Aorta (tissue), 5 donors: ENCODE measurements at places on chromosomes 2 and 18.

DNA sequence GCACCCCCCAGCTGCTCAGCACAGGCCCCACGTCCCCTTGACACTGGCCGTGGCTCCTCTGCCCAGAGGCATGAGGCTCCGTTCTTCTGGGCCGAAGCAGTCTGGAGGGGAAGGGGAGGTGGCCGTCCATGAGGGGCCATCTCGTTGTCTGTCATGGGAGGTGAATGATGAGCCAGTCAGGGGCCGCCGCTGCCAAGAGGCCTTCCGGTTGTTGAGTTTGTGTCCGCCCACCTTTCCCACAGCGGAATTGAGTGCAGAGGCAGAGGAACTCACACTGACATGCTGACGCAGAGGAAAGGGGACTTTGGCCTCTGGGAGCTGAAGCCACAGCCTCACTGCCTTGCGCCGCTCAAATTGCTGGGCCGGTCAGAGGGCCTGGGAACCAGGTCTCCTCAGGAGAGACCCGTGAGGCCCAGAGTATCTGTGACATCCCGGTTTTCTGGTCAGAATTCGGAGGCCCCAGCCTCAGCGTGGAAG lies 268.4 kb downstream of the ATAD2B start:
- no peak for DNase-seq

DNA sequence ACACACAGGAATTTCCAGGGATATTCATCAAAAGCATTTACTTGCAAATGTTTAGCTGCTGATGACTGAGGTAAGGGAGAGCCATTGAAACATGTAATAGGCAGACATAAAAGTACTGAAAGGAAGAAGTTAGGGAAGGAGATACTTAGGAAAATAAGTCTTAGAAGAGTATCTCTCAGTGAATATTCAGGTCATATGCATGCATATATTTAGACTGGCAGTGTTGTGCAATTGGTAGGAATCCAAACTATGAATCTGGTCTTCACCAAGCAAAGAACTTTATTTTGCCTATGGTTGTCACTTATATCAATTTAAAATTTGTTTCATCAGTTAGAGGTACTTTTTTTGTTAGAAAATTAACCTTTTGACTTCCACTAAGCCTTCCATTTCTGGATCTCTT lies 1490.7 kb downstream of the SUCLG1 start:
- no peak for DNase-seq

GRCh38 chr2:109293663-109294062 lies 164.7 kb downstream of the SH3RF3 start:
- DNase-seq = no peak

DNA sequence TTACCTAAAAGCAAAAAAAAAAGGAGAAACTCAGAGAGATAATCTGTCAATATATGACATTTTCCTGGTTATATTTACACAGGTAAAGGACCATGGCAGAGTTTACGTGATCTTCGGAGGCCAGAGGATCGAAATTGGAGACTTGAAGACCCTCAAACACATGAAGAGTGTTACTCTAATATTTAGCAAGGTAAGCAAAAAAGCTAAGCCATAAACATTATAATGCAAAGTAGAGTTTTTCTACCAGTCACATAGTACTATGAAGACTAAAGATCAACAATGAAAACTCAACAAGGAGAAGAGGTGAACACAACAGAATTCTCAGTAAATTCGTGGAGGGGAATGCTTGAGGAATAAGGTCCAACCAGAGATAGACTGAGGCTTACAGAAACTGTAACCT lies 78.5 kb downstream of the L3MBTL4 start:
- DNase-seq = no peak

DNA sequence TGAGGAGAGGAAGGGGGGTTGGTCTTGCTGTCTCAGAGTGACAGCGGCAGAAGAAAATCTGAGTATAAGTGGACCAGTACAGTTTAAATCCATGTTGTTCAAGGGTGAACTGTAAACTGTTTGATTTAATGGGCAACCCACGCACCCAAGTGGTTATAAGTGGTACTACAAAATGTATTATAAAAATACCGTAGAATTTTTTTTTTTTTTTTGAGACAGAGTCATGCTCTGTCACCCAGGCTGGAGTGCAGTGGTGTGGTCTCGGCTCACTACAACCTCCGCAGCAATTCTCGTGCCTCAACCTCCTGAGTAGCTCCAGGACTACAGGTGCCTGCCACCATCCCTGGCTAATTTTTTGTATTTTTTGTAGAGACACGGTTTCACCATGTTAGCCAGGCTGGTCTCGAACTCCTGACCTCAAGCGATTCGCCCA lies 2.1 kb upstream of the CHCHD5 start:
- no peak for DNase-seq

DNA sequence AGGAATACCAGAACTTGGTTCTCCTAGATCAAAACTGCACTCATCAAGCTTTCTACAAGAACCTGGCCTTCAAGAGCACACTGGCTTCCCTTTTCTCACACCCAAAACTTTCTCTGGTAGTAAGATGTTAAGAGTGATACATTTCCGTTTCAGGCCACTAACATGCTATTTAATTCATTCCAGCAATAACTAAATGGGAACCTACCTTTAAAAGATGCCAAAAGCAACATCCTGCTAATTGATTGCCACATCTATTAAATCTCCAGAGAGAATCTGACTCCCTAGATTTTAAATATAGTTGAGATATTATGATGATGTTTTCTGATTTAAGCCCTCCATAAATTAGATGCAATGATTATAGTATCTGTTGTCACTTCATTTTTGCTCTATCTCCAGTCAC lies 71.6 kb downstream of the KCTD18 start:
- no peak for DNase-seq

GRCh38 chr18:64273724-64274123 lies 124.8 kb upstream of the LINC00305 start:
- DNase-seq = no peak
